NCI-H1417 (cell line): ENCODE measurements at places on chromosomes 7 and 10.

DNA sequence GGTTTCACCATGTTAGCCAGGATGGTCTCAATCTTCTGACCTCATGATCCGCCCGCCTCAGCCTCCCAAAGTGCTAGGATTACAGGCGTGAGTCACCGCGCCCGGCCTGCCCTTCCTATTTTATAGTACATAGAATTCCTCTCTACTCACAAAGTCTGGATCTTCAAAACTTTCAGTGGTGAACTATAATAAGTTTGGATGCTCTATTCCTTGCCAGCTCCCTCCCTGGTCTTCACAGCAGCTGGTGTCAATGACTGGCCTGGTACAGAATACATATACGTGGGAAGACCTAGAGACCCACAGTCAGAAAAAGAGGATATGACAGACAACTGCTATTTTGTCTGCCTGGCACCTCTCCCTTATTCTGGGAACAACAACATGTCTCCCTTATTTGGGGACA lies 40.8 kb downstream of the ARHGAP12 start:
- DNase-seq = no peak

DNA sequence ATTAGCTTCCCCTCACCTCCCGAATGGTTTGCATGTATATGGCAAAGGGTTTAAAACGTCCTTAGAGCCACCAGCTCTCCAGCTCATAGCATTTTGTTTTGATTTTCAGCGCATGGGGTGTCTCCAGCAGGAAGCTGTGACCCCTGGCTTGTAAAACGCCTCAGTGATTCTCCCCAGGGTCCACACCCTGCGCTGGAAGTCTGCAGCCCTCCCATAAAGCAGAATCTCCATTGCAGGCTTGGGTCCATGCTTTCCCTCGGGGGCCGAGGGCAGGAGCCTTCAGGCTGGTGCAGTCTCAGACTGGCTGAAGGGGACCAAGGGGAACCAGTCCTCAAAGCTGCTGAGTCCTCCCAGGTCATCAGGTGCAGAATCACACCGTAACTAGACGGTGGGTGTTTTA lies 109.7 kb downstream of the VIPR2 start:
- no peak for DNase-seq

DNA sequence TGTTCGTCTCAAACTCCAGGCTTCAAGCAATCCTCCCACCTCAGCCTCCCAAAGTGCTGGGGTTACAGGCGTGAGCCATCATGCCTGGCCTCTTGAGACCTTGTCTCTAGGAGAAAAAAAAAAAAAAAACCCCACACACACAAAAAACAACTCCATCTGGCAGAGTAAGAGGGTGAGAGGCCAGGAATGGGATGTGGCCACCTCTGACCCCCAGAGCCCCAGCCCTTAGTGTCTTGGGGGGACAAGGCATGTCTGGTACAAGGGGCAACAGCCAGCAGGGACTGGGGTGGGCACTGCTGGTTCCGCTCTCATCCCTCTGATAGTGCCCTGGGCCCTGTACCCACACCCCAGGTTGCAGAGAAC lies 15.6 kb upstream of the TNRC18 start:
- DNase-seq = no peak

DNA sequence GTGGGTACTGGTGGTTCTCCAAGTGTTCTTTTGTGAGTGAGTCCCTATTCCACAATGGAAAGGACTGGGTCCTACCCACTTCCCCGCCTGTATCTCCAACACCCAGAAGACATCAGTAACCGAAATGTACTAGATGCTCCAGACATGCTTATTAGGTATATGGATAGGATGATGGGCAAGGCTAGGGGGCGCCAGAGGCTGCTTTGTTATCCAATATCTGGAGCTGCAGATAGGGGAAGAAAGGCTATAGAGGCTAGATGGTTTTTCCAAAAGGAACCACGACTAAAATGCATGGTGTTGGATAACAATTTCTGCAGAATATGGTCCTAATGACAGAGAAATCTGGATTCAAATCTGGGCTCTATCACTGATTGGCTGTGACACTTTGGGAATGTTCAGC lies 56.2 kb upstream of the TM9SF3 start:
- DNase-seq = peak; percentile 24

- DNase-seq = no peak
Observed at GRCh38 chr7:80783186-80783677, 135.6 kb downstream of the SEMA3C start.

DNA sequence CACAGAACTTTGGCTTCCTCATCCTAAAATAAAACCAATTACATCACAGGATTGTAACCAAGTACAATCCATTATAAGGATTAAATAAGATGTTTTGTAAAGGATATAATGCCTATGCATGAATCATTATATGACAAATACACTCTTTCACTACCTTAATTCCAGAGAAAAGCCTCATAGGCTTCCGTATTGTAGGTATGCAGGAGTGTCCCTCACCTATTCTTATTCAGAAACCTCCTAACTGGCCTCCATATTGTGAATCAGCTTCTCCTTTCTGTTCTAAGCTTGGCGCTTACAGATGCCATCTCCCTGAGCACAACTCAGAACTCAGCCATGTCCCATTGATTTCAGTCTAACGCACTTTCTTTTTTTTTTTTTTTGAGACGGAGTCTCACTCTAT lies 69.6 kb upstream of the CAPZA2 start:
- no peak for DNase-seq

- no peak for DNase-seq
Observed at GRCh38 chr10:6207658-6208057, 4.9 kb downstream of the PFKFB3 start.
